ENCODE measurements at places on chromosomes 3 and 15.

DNA sequence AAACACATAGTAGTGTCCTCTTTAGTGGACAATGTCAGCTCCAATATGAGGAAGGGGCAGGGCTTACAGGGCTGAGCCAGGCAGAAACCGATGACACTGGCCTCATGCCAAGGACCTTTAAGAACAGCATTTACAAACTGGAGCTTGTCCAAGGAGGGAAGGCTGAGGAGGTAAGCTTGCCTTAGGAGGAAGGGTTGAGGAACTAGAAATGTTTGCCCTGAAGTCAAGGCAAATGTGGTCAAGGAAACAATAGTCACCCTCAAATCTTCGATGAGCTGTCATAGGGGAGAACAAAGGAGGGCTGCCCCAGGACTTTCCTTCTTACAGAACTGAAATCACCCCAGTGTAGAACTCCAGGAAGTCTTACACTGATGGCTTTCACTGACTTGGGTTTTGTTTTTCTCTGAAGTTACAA is 136.4 kb downstream of the LIPC start:
- no peak for DNase-seq

DNA sequence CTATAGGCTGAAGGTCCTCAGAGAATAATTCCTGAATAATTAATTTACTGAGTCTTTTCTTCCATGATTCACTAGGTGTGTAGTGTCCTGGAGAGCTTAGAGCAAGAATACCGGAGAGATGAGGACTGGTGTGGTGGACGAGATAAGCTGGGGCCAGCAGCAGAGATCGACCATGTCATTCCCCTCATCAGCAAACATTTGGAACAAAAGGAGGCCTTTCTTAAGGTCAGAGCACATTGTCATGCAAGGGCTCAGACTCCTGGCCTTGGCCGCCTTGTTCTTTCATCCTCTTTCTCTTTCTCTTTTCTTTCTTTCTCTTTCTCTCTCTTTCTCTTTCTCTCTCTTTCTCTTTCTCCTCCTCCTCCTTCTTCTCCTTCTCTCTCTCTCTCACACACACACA is 291.4 kb upstream of the UMPS start:
- DNase-seq: no peak

- no peak for DNase-seq
These were observed 34.7 kb downstream of the GAP43 start for GRCh38 chr3:115658032-115658336.

DNA sequence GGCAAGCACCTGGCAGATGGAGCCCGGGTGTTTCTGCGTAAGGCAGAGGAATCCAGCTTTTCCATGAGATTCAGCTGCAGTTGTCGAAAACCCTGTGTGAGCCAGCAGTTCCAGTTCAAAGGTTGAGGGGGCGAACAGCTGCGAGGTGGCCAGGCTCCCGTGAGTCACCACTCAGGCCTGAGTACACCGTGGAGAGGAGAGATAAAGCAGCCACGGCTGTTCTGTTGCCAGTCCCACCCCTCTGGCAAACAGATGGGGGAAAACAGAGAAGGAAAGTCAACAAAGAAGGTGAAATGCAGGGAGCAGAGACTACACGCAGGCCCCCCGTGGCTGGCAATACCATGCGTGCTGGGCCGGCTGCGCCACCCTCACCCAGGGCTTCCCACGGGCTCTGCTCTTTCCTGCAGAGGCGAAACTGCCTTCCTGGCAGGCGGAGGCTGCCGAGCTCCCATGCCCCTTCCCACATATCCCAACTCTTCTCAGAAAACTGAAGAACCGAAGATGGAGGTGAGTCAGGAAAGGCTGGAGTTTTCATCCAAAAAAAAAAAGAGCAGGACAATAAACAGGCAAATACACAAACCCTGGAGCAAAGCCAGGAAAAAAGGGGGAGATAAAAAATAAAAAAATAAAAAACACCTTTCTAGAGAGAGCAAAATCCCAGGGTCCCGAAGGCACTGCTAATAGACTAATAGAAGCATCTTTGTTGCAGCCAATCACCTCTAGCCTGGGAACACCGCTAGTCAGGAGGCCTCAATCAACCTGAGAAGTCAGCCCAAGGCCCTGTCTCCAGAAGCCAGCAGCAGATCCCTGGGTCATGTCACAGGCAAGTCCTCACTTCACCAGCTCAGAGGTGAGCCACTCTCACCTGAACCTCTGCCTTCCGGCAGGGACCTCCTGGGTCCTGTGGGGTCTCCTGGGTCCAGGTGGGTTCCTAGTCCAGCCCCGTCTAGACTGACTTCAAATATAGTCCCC is 37.7 kb downstream of the FAM174B start:
- no peak for DNase-seq

DNA sequence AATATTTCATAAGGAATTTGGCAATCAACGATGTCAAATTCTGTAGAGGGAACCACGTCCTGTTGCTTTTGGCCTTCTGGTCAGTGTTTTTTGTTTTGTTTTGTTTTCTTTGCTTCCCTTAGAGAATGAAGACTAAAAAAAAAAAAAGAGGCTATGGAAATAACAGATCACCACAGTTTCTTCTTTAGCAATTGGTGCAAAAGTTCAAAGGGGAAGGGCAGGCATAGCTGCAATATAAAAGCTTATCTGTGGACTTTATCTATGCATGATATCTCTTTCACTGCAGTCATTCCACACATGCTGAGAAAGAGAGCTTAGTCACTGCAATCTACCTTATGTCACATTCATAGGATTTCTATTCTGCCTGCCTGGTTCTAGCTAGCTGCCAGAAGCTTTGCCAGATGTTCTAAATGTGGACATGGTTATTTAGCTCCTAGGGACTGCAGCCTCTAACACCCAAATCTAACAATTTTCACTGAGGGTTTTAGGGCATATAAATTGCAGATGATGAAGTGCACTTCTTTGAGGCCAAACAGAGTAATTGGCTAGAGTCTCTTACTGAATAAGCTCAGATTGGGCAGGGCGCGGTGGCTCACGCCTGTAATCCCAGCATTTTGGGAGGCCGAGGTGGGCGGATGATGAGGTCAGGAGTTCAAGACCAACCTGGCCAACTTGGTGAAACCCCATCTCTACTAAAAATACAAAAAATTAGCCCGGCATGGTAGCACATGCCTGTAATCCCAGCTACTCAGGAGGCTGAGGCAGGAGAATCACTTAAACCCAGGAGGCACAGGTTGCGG is 637.2 kb downstream of the NTRK3 start:
- DNase-seq: no peak

DNA sequence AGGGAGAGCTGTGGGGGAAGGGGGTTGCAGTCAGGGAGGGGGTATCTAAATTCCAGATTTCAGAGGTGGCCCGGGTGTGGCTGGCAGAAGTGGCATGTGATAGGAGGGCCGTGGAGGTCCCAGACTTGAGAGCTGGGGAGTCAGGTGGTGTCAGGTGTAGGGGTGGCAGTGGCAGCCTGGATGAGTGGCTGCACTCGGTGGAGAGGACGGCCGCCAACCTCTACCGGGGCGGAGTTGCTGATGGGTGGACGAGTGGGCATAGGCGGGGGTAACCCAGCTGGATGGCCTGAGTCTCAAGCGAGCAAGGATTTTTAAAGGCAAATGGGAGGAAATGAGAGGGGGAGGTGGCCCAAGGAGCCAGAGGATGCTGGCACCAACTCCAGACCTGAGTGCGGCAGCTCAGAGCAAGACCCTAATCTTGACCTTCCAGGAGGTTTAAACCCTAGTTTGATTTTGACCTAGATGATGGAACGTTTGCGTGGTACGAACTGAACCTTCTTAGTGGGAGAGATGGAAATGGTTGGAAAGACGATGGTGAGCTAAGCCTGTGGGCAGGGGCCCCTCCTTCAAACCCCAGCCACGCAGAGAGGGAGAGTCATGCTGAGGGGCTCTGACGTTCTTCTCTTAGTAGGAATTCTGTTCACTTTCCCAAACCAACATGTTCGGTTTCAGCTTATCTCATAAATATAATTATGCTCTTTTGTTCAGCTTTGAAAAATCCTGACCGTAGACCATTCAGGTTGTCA is 8.0 kb downstream of the TRAK1 start:
- no peak for DNase-seq

DNA sequence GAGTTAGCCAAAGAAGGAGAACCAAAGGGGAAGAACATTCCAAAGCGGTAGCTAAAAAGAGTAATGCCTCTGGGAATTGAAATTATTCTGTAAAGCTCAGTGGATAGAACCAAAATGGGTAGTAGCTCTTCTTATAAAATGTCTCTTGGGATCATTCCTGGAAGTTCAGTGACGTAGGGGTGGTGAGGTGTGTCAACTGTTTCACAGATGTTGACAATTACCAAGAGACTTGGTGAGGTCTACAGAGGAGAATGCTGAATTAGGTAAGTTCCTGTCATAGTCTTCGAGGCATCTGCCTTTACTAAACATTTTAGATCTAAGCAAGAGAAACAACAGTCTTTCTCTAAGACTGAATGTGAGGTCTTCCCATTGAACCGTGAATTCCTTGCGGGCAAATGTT is 67.8 kb downstream of the TPRG1 start:
- DNase-seq: no peak

GRCh38 chr3:54232618-54233017 is 110.3 kb downstream of the CACNA2D3 start:
- DNase-seq: no peak

- DNase-seq: no peak
These were observed 19.9 kb downstream of the KLF13 start for GRCh38 chr15:31346367-31347066.

GRCh38 chr3:64266065-64266931 is 41.0 kb upstream of the PRICKLE2 start:
- no peak for DNase-seq

DNA sequence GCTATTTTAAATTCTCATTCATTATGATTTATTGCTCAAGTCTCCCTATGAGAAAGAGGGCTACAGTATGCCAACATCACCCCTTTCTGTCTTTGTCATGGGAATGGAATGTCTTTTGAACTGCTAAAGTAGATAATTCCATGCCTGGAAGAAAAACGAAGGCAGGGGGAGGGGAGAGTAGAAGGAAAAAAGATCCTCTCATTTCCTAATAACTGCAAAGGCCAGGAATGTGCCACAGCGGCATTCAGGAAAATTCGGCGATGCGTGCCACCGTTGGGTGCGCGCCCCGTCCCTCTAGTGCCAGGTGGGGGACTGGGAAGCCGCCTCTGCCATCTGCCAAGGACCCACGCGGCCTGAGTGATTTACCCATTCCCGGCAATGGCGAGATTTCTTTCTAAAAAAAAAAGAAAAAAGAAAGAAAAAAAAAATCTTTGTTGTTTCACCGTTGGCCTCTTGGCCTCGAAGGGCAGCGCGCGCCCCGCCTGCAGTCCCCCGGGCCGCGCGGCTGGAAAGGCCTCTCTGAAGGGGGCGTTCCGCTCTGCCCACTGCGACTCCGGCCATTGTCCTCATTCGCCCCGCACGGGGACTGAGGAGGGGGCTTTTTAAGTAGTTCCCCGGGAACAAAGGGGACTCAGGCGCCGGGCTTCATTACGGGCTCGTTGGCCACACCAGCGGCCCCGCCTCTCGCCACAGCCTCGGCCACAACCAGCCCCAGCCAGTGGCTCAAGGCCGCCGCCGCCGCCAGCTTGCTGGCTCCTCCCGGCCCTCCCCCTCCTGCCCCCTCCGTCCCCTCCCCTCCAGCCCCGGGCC is 54.5 kb downstream of the CPN2 start:
- no peak for DNase-seq

DNA sequence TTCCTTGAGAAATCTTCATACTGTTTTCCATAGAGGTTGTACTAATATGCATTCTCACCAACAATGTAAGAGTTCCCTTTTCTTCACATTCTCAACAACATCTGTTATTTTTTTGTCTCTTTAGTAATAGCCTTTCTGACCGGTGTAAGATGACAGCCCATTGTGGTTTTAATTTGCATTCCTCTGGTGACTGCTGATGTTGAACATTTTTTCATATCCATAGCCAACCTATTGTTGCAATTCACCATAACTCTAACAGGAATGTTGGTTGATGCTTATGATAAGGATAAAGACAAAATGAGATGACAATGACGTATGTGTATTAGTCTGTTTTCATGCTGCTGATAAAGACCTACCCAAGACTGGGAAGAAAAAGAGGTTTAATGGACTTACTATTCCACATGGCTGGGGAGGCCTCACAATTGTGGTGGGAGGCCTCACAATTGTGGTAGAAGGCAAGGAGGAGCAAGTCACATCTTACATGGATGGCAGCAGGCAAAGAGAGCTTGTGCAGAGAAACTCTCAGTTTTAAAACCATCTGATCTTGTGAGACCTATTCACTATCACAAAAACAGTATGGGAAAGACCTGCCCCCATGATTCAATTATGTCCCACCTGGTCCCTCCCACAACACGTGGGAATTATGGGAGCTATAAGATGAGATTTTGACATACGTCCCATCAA is 37.6 kb upstream of the RHCG start:
- DNase-seq: no peak

GRCh38 chr3:58697561-58697960 is 31.0 kb upstream of the FAM3D start:
- no peak for DNase-seq

All from CD8-positive, alpha-beta T cell (primary cell).